ENCODE measurements at places on chromosomes 1 and 21. TPM values are rescaled to one million over a fixed set of nuclear protein-coding genes. Genes with fewer than 3 reads are reported as not detected.

GRCh38 chr1:239547987-239548386 is 161.6 kb downstream of the CHRM3 start:
- DNase-seq: no peak

- DNase-seq: no peak
These were observed 1094.0 kb upstream of the B3GALT2 start for GRCh38 chr1:194280463-194280862.

DNA sequence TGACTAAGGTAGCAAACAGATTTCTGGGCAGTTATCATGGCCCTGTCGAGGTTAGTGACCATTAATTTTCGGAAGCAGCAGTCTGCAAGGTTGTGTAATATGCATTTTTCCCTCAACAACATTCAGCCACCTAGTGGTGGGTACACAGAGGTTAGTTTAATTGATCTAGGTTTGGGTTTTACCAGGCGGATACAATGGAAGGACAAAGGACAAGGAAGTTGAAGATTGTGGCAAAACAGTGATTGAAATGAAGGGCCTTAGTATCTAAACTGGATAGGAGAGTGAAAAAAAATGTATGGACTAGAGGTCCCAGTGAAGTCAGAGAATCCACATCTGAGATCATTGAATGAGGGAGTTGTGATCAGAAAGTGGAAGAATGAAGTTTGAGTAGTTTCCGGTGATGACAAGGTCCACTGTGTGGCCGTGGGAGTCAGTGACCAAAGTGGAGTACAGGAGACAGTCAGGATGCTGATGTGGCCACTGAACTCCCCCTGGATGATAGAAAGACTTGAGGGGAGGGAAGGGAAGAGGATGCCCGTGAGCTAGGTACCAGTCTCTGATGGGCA is 2.8 kb downstream of the ARMH1 start:
- no peak for DNase-seq

DNA sequence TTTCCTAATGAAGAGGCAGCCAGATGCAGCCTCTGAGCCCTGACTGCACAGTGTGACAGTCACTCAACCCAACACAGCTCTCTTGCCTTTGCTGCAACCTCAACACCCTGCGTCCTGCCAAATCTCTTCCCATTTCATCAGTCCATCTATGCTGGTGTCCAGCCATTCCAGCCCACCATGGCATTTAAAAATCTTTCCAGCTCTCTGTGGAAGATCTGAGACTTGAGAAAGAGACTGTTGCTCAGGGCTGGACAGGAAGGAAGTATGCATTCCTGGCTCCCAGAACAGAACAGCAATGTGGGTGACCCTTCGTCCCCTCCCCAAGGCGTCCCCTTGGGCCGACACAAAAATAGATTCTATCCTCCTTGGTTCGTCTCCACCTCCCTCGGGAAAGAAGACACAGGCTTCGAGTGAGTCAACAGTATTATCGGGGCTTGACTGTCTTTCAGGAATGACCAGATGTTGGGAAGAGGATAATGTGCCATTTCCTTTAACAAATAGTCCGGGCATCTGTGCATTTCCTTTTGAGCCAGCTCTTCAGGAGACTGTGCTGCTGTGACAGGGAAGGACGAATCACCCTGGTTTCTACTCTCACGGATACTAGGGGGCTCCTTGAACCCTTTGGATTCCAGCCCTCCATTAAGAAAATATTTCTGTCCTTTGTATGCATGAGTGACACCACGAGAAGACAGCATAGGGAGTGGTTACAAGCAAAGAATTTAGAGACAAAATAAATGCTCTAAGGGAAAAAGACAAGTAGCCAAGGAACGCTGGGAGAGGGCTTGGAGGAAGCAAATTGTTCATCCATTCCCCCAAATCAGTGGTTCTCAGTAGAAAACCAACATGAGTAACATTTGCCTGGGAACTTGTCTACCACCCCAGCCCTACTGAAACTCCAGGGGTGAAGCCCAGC is 111.4 kb upstream of the CDC42BPA start:
- no peak for DNase-seq

DNA sequence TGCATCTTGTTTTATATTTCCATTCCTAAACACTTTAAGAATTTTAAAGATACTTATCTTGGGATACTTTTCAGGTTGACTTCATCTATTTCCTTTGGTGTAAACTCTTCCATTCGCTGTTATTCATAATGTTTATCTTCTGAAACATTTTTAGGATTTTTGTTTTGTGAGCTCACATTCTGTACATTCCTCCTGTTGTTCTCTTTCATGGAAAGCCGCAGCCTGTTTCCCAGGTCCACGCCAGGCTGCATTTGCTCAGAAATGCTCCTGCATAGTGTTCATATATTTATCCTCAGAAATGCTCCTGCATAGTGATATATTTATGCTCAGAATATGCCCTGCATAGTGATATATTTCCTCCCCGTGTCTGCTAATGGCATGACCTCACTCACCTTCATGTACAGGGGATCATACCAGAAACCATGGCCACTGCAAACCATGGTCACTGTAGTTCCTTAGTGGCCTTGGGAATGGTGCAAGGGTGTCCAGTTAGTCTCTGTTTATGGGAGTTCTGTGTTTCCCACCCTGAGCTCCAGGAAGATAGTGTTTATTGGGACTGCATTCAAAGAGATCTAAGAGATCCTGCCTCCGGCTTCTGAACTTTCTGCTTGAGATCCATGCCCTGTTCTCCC is 153.9 kb upstream of the GREM2 start:
- peak; percentile 68 for DNase-seq

GRCh38 chr1:5342172-5342571 is 650.1 kb downstream of the NPHP4 start:
- DNase-seq: no peak

GRCh38 chr1:38784452-38785284 is 74.9 kb downstream of the RRAGC start:
- DNase-seq: no peak

DNA sequence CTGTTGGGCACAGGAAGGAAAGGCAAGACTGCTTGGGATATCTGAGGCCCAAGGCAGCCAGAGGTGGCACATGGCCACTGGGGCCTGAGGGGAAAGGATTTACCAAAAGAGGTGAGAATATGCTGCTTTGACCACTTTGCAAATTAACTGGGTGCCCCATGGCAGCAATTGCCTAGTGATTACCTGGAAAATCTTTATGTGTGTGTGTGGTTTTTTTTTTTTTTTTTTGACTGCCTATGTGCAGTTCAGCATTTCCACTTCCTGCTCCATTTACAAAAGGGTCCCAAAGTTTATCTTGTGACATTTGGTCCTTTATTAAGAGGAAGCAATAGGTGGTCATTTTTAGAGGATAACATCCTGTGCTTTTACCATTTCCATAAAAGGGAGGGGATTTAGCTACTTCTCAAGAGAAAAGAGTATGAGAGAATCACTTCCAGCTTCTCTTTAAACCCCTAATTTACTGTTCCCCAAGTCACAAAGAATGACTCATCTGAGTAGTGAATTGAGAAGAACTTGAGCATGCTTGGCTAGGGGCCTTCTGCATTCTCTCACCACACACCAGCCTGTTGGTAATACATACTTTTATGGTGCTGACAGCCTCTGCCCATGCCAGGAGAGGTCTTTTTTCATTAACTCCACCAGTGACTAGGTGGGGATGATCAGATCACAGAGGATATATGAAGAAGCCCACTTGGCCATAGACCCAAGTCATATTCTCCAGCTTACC is 52.1 kb downstream of the SYDE2 start:
- DNase-seq: no peak

GRCh38 chr1:184635980-184636431 is 118.7 kb downstream of the EDEM3 start:
- DNase-seq: no peak

DNA sequence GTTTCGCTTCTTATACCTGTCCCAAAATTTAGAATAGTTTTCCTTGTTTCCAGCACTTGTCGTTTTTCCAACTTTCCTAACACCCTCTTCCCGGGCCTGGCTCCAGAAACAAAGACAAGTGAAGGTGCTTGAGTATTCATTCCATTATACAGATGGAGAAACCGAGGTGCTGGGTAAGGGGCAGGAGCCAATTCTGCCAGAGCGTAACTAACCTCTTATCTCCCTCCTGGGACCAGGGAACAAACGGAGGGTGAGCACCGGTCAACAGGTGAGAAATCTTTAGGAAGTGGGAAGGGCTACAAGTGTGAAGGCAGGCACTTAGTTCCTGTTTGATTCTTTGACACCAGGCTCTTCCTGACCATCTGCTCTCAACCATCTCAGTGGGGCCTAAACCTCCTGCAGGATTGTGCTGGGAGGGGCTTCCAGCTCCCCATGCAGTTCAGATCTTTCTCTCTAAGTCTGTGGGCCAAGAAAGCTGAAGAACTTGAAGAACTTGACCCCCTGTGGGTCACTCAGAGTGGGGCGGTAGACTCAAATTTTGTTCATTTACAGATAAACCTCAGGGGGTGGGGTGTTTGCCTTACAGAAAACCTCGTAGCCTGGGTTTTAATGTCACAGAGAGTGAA is 8.7 kb downstream of the PLXNA2 start:
- DNase-seq: no peak

DNA sequence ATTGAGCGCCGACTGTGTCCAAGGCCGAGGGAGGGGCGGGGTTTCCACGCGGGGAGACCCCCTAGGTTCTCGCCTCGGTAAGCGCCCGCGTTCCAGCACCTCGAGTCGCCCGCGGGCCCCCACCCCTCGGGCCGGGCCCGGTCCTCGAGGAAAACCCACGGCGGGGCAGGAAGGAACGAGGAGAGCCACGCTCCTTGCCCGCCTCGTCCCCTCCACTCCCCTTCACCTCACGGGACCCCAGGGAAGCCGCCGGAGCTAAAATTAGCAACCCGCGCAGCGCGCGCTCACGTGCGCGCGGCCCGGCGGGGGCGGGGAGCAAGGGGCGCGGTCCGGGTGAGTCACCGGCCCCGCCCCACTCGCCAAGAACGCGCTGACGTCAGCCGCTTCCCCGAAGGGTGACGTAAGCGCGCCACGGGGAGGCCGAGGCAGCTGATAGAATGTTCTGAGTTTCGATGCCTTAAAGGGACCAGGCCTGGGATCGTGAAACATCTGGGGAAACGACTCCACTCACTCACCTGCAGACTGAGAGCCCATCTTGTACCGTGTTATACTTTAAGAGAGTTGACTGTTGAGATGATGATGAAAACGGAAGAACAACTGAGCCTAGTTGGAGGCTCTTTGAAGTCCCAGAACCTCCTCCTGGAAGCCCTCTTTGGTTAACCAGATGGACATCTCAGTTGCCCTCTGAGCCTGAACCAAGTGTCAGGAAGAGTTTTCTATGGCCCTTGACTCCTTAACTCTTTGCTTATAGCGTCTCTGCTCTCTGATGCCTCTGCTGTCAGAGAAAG is 49.7 kb upstream of the ATF3 start:
- peak; percentile 86 for DNase-seq

GRCh38 chr1:156295391-156295947 is at the start of gene GLMP:
GLMP (minus strand) TSS chr1:156295679; CDS start chr1:156295645, 34 bp downstream.
- DNase-seq: no peak

DNA sequence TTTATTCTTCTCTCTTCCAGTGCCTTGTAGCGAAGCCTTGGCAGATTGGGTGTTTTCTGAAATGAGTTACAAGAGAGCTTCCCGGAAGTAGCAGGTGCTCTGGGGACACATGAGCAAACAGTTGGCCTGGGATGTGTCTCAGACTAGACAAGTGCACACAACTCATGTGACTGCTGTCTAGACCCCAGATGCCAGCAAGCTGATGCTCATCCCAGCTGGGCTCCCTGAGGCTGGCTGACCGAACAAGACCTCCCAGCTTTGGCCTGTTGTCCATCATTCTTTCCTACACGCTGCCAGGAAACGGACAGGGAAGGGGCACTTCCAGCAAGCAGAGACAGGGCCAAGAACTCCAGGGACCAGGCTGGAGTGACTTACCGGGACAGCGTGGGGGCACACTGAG is 18.7 kb upstream of the CSF1 start:
- no peak for DNase-seq

DNA sequence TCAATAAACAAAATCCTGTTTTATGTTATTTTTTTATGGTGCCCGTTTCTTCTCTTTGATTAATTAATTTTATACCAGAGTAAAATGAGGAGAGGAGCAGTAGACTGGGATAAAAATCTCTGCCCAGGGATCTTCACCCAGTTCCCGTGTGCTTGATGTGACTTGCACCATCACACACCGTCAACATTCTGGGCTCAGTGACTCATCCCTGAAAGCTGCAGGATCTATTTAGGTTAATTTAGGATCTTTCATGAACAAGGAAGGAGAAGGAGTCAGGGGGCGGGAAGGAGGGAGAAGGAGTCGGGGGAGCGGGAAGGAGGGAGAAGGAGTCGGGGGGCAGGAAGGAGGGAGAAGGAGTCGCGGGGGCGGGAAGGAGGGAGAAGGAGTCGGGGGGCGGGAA is 182.4 kb downstream of the SMYD3 start:
- DNase-seq: no peak

DNA sequence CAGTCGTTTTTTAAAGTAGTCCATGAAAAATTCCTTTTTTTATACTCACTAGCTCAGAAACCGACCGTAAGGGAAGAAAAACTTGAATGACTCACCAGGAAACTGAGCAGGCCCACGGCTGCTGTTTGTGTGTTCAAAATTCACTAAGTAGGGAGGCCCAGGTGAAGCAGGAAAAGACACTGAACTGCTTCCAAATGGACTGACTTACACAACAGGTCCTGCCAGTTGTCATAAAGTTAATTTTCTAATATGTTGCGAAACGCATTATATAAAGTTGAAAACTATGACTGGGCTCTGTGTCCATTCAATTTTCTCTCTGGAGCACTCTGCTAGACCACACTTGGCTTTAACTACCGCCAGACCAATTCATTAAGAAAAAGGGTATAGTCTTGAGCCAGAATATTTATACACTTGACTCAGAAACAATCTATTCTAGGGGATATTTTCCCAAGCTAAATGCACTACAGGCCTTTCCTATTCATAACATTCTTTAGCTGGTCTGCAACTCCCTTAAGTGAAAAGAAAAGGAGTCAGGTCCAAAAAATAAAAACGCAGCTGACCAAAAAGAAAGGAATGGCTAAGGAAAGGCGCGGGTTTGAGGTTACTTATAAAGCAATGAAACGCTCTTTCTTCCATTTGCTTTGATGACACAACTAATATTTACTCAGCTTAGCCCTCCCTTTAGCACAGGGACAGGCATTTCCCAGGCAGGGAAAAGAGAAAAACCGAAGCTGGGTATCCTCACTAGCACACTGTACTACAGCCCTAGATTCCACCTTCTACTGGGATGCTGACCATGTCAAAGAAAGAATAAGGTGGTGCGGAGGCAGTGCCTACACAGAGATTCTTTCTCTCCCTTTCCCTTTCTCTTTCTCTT is 306.3 kb upstream of the ESRRG start:
- peak; percentile 44 for DNase-seq

The PADI4 gene
- not detected for polyA plus RNA-seq

The ILDR2 gene
- 0.10 TPM for polyA plus RNA-seq

The RGS16 gene
- 0.10 TPM for polyA plus RNA-seq

The PODN gene
- polyA plus RNA-seq: 17.6 TPM

The SIPA1L2 gene
- 63.5 TPM for polyA plus RNA-seq

The SLC41A1 gene
- 29.0 TPM for polyA plus RNA-seq

The C1orf210 gene
- polyA plus RNA-seq: not detected

The PCSK9 gene
- 0.17 TPM for polyA plus RNA-seq

The MAP3K6 gene
- 7.6 TPM for polyA plus RNA-seq

All from AG04450 (cell line).